ENCODE measurements at places on chromosomes 13 and 19.
A peak's percentile ranks its signal among the peaks of the same experiment; 100 is the strongest.

DNA sequence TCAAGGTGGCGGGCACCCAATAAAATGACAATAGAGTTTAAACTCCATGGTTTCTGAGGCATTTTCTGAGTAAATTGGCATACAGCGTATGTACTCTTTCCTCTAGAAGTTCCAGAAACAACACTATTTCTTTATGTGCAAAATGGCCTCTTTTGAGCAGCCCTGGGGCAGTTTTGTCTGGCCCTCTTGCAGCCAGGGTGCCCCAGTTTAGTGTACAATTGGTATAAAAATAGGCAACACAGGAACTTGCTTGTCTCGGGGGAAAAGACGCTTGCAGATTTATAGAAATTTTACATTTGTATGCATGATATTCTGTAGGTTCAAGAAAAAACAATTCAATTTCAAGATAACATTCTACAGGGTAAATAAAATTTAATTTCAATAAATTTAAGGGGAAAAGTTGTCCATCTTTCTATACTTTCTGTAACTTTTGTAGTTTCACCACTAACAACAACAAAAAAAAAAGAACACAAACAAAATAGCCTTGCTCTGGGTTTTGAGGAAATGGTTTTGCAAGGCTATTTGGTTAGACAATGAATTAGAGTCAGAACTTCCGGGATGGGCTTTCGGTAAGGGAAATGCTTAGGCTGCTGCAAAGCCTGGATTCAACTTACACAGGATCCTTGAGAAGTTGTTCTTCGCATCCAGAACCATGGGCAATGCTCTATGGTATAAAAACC, 45.3 kb downstream of the LRCH1 start:
- no peak for DNase-seq

- DNase-seq, result no peak
Observed at GRCh38 chr13:75818968-75819225, 182.8 kb downstream of the LMO7 start.

DNA sequence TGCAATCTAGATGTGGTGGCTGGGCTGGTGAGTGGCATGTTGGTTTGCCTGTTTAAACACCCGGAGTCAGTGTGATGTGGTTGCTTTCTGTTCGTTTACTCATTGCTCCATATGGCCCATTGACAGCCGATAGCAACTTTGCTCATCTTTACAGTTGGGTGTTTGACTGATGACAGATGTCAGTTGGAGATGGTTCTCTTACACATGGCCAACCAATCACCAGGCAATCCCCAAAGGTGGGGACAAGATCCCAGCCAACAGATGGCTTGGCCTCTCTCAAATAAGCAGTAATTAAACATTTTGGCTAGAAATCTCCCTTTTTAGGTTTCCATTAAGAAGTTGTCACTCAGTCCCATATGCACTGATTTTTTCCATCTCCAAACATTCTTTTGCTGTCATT, 497.1 kb upstream of the ARGLU1 start:
- no peak for DNase-seq

DNA sequence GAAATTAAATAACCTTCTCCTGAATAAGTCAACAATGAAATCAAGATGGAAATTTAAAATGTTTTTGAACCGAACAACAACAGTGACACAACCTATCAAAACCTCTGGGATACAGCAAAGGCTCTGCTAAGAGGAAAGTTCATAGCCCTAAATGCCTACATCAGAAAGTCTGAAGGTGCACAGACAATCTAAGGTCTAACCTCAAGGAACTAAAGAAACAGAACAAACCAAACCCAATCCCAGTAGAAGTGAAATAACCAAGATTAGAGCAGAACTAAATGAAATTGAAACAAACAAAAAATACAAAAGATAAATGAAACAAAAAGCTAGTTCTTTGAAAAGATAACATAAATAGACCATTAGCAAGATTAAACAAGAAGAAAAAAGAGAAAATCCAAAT, 9.0 kb downstream of the UGGT2 start:
- no peak for DNase-seq

DNA sequence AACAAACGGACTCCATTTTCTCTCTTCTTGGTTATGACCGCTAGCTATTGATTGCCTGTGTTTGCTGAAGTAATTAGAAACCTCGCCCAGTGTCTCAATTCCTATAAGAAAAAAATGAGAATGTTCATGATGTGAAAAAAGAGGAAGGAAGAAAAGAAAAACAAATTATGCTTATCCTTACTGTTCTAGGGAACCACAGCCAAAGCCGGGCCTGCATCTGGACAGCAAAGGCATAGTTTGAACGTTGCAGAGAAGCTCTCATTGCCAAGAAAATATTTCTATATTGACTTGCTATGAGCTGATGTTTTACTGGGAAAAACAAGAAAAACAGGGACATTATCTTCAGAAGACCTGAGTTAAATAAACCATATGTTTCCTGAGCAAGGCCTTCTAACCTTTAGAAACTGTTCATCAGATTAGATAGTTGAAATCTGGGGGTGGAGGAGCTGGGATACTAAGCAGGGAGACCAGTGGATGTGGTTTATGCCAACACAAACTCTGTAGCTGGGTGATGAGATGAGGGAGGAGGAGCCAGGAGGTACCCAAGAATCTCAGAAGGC, 55.0 kb downstream of the EFNB2 start:
- no peak for DNase-seq

- no peak for DNase-seq
Observed at GRCh38 chr13:112814905-112815585, 125.2 kb downstream of the ATP11A start.

DNA sequence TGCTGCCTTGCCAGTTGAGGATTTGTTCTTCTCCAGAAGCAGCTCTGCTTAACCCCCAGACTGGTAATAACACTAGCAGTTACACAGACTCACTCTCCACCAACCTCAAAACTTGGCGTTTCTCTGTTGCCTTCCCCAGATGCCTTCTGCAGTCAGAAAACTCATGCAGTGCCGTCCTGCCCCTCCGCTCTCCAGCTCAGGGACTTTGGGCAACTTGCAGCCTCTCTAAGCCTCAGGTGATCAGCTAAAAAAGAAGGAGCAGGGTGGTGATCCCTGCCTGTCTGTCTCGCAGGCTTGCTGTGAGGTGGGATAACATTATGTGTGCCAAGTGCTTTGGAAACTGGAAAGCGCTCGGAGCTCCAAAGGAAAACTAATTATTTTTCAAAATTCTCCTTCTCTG, 391.6 kb downstream of the HS6ST3 start:
- DNase-seq, result no peak

GRCh38 chr19:3698974-3699740, 1.1 kb downstream of the PIP5K1C start:
- no peak for DNase-seq

DNA sequence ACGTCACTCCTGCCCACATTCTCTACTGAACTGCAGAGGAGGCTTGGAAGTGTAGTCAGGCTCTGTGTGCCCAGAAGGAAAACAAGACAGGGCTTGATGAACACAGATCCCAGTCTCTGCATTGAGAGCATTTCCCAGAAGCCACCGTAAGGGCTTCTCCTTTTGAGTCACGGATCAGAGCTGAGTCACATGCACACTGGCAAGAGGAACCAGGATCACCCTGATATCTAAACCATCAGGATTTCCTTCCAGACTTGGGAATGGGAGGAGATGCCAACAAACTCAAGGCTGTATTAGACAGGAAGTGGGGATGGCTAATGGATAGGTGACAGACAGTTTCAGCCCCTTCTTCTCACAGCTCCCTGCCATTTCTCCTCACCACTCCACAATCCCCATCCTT, 17.7 kb upstream of the FBXO17 start:
- no peak for DNase-seq

GRCh38 chr13:27792393-27793218, at the start of gene GSX1:
Gene GSX1, plus strand, starts transcription at chr13:27792483. Its CDS starts 208 bp downstream, at chr13:27792691.
- DNase-seq, result peak; percentile 29

GRCh38 chr13:49132479-49133002, 87.6 kb upstream of the MLNR start:
- DNase-seq, result no peak

DNA sequence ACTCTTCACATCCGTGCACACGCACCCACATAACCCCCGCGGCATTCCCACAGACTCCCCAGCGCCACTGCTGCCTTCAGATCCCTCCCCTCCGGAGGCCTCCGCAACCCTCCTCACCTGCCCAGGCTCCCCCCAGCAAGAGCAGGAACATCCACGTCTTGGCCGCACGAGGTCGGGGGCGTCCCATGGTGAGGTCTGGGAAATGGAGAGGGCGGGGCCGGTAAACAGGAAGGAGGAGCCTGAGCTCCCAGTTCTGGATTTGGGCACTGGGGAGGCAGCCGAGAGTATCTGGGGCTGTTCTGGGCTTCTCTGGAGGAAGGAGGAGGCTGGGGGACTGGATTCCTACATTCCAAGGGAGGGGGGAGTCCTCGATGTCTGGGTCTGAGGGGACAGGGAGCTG, 423 bp downstream of the KLK8 start:
- no peak for DNase-seq

GRCh38 chr13:80010846-80011245, 330.1 kb downstream of the SPRY2 start:
- no peak for DNase-seq

DNA sequence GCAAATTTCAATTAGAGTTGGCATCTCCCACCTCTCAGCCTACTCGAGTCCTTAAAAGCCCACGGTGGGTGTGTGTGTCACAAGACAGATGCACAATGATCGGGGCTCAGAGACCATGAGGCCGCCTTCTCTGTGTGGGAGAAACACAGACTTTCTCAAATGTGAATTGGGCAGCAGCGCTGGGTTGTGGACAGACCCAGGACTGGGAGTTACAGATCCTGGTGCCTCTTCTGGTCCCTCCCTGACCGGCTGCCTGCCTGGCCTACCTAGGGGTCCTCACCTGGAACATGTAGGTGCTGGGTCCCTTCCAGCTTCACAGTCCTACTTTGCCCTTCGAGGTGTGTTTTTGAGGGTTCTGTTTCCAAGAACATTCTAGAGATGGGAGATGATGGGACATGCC, 4.9 kb downstream of the CEACAM8 start:
- no peak for DNase-seq
